ENCODE measurements at places on chromosomes 16 and 17.

DNA sequence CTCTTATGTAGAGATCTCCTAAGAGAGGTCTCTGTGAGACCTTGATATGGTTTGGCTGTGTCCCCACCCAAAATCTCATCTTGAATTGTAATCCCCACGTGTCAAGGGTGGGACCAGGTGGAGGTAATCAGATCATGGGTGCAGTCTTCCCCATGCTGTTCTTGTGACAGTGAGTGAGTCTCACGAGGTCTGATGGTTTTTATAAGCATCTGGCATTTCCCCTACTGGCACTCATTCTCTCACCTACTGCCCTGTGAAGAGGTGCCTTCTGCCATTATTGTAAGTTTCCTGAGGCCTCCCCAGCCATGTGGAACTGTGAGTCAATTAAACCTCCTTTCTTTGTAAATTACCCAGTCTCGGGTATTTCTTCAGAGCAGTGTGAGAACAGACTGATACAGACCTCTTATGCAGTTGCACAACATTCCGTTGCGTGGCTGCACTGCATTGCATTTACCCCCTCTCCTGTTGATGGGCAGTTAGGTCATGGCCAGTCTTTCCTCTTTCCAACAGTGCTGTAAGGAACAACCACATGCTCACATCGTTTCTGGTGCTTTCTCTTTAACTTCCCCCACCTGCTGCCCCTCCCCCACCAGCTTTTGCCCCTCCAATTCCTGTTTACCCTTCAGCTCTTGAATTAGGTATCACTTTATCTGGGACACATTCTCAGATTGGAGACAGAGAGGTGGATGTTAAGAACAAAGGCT, 43.6 kb upstream of the MED9 start:
- no peak for DNase-seq

DNA sequence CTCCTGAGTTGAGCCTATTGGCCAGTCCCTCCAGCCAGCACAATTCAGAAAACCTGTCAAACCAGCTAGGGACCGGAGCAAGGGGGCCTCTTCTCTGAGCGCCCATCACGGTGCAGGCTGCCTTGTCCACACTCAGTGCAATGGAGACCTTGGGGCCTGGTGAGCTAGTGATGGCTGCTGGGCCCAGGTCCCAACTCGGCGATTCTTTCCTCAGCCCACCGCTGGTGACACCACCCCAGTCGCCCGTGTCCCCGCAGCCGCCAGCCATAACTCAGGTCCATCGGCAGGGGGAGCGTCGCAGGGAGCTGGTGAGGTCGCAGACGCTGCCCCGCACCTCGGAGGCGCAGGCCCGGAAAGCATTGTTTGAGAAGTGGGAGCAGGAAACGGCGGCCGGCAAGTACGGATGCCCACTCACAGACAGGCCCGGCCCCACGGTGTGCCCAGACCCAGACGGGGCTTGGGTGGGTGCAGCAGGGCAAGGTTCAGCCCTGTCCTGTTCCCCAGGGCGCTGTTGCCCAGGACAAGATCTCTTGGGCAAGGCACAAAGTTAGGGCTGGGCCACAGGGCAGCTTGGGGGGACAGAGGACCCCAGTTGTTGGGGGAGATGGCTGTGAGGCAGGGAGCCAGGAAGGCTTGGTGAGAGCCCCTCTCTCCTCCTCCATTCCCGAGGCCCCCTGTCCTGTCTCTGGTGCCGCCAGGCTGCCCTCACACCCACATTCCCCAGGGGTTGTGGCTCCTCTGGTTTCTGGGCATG, 10.8 kb downstream of the SMTNL2 start:
- no peak for DNase-seq

GRCh38 chr17:68579194-68579927, 21.8 kb downstream of the FAM20A start:
- DNase-seq: no peak

DNA sequence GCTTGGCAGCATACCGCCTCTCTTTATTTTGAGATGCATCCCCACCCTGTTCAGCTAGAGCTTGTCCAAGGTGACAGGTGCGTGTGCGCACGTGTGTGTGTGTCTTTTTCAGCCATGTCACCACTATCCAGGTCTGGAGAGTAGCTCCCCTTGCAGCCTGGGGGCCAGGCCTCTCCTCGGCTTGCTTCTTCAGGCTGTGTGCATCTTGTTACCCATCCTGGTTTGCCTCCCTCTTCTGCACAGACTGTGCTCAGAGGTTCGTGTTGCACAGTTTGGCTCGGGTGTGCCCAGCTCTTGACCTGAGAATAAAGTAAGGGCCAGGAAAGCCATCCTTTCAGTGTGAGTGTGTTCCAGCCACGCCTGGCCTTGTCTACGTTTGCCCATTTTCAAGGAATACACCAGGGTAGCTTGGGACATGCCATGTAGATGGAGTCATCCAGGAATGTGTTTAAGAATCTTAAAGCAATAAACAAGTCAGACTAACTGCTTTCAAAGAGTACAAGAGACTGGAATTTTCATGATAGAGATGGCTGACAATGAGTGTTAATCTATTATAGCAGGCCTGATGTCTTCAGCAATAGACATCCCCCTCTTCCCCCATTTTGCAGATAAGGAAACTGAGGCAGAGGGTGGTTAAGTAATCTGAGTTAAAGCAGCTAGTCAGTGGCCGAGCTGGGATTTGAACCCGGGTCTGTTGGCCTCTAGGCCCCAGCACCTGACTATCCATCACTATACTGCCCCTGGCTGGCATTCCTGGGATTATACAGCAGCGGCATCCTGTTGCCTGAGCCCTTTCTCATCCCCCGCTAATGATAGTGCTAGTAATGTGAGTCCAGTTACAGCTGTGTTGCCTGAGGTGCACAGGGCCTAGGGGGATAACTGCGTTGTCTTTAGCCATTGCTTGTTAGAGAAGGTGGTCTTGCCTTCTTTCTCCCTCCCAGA, 77.9 kb downstream of the KSR1 start:
- no peak for DNase-seq

GRCh38 chr16:47408491-47408890, 52.4 kb downstream of the ITFG1 start:
- no peak for DNase-seq

GRCh38 chr16:74724820-74725549, 24.3 kb upstream of the MLKL start:
- no peak for DNase-seq

GRCh38 chr16:83220066-83220465, 587.7 kb upstream of the HSBP1 start:
- no peak for DNase-seq

All from NCI-H2081 treated with DMSO at 0.1 percent for 48 hours (cell line).